CD4-positive, alpha-beta T cell treated with Interleukin-6 at 100 ng/mL for 8 hours (primary cell): ENCODE measurements at places on chromosomes 3 and 15.

DNA sequence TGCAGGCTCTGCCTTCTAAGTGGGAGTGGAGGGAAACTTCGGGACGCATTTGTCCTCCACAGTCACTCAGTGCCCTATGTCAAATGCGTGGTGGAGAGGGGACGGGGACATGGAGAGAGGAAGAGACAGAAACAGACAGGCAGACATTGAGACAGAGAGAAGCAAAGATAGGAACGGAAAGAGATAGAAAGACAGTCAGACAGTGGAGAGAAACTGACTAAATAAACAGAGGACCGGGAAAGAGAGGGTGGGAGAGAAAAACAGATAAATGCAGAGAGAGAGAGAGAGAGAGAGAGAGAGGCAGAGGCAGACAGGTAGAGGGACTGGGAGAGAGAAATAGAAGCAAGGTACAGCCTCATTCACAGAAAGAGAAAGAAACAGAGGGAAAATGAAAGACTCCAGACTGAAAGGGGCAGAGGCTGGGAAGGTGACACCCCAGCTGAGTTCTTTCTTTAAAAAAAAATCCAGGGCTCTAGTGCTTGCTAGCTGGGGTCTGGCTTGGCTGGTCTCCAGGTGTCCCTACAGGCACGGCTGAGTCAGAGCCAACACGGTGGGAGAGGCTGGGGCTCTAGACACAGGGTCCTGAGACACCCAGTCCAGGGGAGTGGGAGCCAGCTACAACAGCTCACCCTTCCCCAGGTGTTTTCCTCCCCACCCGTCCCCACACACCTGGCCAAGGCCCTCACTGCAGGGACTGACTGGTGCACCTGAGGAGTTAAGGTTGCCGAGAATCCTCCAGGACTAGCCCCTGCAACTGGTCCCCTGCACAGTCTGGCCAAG is 506.1 kb upstream of the PROK2 start:
- no peak for DNase-seq

- no peak for DNase-seq
Observed at GRCh38 chr15:67618297-67618696, 75.8 kb downstream of the MAP2K5 start.

DNA sequence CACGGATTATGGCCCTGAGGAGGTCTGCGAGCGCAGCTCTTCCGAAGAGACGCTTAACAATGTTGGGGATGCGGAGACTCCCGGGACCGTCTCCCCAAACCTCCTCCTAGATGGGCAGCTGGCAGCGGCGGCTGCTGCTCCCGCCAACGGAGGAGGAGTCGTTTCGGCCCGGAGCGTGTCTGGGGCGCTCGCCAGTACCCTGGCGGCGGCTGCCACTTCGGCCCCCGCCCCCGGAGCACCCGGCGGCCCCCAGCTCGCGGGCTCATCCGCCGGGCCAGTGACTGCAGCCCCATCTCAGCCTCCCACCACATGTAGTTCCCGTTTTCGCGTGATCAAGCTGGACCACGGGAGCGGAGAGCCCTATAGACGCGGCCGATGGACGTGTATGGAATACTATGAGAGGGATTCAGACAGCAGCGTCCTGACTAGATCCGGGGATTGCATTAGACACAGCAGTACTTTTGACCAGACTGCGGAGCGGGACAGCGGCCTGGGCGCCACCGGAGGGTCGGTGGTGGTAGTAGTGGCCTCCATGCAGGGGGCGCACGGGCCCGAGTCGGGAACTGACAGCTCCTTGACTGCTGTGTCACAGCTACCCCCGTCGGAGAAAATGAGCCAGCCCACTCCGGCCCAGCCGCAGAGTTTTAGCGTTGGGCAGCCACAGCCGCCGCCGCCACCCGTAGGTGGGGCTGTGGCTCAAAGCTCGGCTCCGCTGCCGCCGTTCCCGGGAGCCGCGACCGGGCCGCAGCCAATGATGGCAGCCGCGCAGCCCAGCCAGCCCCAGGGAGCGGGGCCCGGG is 1.6 kb downstream of the TSC22D2 start:
- peak; percentile 50 for DNase-seq

GRCh38 chr15:64947211-64947610 is 35.5 kb downstream of the ANKDD1A start:
- DNase-seq = no peak

- DNase-seq = no peak
Observed at GRCh38 chr3:2908693-2909351, 201.4 kb downstream of the IL5RA start.

DNA sequence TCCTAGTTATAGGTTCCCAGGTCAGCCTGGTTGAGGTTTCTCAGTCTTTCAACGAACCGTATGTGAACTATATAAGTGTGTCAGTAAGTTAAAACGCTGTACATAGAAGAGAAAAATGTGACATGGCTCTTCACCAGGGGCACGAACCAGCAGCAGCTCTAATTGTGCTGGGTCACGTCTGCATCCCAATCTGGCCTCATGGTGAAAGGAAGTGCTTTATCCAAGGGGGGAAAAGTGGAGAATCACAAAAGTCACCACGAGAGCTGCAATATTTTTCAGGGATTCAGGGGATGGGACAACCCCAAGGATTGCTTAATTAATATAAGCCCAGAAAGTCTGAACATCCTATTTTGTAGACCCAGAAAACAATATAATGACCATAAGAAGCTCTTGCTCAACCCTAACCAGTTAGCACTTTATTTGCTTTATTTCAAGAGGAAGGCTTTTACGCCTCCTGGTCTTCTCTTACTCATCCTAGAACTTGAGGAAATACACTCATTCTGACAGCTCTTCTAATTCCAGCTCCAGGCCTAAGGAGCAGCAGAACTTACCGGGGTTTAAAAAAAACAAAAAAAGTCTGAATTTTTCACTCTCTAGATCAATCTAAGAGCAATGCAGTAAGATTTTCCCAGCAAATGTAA is 16.5 kb downstream of the ANXA2 start:
- no peak for DNase-seq

DNA sequence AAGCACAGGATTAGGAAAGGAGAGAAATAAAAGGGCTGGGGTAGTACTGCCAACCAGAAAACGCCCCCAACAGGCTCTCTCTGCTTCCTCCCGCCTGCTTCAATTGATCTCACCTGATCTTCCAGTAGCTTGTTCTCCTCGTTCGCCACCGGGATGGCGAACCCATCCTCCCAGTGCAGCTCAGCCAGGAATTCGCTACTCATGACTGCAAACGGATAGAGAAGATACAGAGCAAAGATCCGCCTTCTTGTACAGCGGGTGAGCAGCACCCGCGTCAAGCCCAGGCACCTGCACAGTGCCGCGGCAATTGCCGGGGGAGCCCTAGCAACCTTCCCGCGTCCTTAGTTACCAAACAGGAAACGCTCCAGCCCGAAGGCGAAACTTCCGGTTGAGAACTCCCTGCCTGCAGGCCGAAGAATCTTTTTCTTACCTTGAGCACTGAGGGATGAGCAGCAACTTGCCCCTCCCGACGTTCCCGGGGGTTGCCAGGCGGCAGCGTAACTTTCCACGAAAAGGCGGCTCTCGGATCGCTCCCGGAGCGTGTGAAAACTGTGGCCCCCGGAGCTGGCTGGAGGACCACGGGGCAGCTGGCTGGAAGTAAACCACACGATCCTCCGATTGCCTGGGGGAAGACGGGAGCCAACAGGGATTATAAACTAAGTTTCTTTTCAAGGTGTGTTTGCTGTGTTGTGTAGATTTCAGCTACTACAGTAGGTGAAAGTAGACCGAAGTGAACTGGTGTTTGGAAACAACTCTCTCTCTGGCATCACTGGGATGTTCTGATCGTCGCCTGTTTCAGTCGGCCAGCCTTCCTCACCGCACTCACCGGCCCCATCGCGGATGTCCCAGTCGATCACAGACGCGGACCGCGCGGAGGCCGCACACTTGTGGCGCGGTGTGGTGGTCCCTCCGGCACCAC is at the start of gene CCDC39:
TSS of gene CCDC39 (minus strand) at position 312 of the 919 bp plus-strand sequence. CDS start at position 203, 109 bp downstream.
- DNase-seq = peak; percentile 61

DNA sequence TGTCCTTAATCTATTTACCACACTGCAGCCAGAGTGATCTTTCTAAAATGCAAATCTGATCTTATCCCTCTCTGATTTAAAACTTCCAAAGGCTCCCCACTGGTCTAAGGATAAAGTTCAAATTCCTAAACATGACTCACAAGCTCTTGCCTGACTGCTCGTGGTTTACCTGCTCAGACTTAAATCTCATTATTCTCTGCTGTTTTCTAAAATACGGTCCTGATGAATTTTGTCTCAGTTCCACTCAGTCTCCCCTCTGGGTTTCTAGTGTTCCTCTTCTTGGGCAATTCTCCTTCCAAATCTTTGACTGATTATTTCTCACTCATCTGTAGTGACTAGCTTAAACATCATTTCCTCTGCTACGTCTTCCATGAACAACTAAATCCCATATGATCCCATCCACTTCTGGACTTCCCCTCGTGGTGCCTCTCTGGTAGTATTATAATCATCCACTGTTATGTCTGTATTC is 108.3 kb downstream of the P3H2 start:
- DNase-seq = no peak

GRCh38 chr15:57422113-57422754 is 45.9 kb downstream of the CGNL1 start:
- no peak for DNase-seq

GRCh38 chr3:34155108-34155507 is 356.7 kb downstream of the PDCD6IP start:
- no peak for DNase-seq

- no peak for DNase-seq
Observed at GRCh38 chr3:53700441-53700840, 145.8 kb downstream of the CHDH start.

GRCh38 chr3:66997560-66998112 is 471 bp upstream of the KBTBD8 start:
- no peak for DNase-seq

DNA sequence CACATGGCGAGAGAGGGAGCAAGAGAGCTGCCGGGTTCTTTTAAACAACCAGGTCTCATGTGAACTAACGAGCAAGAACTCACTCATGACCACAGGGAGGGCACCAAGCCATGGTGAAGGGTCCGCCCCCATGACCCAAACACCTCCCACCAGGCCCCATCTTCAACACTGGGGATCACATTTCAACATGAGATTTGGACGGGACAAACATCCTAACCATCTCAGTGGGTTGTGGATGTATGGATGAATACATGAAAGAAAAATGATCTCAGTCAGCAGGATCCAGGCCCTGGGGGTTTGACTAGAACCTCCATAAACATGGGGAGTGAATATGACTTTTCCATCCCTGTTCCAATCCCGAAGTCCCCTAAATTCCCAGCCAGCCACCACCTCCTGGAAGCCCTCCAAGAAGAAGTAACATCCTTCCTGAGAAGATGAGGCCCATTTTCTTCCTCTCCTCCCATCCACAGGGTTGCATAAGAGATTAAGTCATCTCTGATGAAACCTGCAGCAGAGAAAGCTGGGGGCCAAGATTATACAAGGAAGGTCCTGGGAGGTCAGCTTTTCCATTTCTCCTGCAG is 9.5 kb downstream of the CAV3 start:
- DNase-seq = no peak

- no peak for DNase-seq
Observed at GRCh38 chr3:101846709-101847108, 2.6 kb upstream of the NFKBIZ start.
